ENCODE measurements at places on chromosomes 12 and 14.

GRCh38 chr12:16224196-16224595, 53.3 kb downstream of the SLC15A5 start:
- DNase-seq, result no peak

DNA sequence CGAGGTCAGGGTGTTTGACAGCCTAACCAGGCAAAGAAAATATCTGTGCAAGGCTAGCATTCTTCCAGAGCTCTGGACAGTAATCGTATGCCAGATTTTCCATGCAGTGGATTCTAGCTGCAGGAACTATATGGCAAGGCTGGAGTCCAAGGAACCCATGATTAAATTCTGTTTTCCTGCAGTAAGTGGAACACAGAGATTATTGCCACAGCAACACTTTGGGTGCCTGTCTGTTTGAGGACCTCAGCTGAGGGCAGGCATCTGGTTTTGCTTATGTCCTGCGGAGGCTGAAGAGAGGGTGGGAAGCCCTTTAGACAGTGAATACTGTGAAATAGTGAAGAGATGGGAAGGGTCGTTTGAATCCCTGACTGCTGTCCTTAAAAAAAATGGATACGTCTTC, 104.4 kb downstream of the DAD1 start:
- no peak for DNase-seq

- DNase-seq, result no peak
Measured at GRCh38 chr12:5044420-5045295, 979 bp downstream of the KCNA5 start.

- DNase-seq, result no peak
Measured at GRCh38 chr12:120234643-120235368, 30.7 kb downstream of the PXN start.

- DNase-seq, result no peak
Measured at GRCh38 chr12:106332536-106332935, 25.0 kb upstream of the POLR3B start.

- no peak for DNase-seq
Measured at GRCh38 chr12:10543499-10543898, 37.8 kb downstream of the EIF2S3B start.

DNA sequence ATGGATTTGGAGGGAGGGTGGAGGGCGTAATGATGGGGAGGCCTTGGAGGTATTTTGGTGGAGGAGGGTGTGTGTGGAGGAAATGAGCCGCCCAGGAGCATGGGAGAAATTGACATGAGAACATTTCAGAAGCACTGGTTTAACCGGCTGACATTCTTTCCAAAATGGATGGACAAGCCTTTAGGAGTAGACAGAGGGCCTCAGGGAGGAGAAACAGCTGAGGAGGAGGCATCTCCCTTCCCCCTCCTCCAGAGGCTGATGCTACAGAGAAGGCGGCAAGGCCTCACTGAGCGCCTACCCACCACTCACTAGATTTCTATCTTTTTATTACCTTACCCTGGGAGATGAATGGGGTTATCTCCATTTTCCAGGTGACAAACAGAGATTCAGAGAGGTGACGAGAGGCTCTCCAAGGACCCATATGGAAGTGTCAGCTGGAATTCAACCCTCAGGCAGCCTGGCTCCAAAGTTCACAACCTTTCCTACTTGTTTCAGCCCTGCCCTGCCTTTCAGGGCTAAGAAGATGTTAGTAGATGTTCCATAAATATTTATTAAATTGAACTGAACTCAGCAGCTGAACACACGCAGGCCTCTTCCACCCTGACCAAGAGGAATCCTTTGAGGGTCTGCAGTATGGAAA, 289.6 kb downstream of the ZFP36L1 start:
- no peak for DNase-seq

GRCh38 chr12:73221836-73222235, 949.7 kb downstream of the TRHDE start:
- no peak for DNase-seq

DNA sequence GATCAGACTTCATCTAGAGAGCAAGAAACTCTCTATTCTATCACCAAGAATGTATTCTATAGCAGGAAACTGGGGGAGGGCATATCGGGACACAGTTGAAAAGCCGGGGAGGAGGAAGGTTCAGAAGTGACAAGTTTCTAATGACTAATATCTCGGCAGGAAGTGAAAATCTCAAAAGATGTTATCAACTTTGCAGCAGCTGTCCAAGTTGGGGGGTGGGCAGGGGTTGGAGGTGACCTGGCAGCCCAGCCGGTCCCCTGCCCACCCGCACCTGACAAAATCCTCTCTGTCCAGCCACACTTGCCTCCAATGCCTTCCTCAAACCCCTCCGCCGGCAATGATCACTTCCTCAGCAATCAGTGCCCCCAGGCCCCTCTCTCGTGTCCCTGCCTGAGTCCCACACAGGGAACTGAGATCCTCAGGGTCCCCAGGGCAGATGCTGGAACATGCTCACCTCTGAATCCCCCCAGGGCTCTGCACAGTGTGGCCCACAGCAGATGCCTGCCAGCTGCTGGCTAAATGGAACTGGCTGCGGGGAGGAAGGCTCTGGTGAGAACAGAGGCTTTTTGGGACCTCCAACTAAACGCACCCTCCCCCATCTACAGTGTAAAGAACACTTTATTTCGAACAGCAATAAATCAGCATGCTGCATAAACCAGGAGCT, 43.9 kb downstream of the CCDC88C start:
- DNase-seq, result no peak

GRCh38 chr14:76677534-76678145, 83.6 kb upstream of the VASH1 start:
- no peak for DNase-seq

GRCh38 chr12:81963636-81964035, 204.5 kb upstream of the PPFIA2 start:
- no peak for DNase-seq

GRCh38 chr12:112413855-112414625, 4.6 kb upstream of the RPL6 start:
- DNase-seq, result no peak

- DNase-seq, result no peak
Measured at GRCh38 chr14:104536942-104537612, 42.5 kb upstream of the C14orf180 start.

GRCh38 chr12:42507081-42507480, 82.5 kb downstream of the PRICKLE1 start:
- no peak for DNase-seq

- no peak for DNase-seq
Measured at GRCh38 chr12:111686574-111687105, 787 bp downstream of the ACAD10 start.

DNA sequence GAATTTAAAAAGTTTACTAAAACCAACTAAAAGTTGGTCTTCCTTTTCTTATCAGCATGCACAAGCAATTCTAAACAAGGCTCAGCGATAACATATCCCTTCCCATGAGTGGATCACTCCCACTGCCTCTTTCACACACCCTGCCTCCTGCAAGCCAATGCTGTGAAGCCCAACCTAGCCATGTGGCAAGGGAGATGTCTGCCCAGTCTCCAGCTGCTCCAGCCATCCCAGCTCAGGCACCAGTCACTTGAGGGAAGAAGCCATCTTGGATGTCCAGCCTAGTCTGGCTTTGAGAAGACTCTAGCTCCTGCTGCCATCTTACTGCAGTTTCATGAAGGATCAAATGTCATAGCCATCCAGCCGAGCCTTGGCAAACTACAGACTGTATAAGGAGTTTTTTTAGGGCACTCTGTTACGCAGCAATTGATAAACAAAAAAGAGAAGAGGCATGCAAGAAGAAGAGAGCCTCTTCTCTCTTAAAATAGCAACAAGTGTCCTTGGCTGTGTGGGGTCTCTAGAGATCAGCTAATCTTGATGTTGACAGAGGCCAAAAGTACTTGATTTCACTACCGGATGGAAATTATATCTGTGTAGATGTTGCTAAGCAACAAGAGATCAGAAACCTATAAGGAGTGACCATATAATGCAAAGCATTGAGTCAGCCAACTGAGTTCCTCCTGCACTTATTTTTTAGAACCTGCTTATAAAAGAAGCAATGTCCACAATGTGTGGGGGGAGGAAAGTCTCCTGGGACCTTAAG, 108.9 kb downstream of the PTCSC3 start:
- DNase-seq, result no peak

- DNase-seq, result no peak
Measured at GRCh38 chr12:4477129-4477528, 31.5 kb upstream of the FGF6 start.

GRCh38 chr12:69480698-69481097, 10.5 kb downstream of the FRS2 start:
- no peak for DNase-seq

- no peak for DNase-seq
Measured at GRCh38 chr12:107568718-107569117, 116.9 kb upstream of the PWP1 start.

GRCh38 chr12:132429602-132429945, 60.4 kb upstream of the FBRSL1 start:
- DNase-seq, result no peak

GRCh38 chr14:76937181-76938091, 91.1 kb downstream of the IRF2BPL start:
- no peak for DNase-seq

Data from activated T-helper 1 cell treated with anti-CD3 and anti-CD28 coated beads, Interleukin-2, amount 50 U/mL, for 16 hours (primary cell).